Left kidney (tissue), 8 donors: ENCODE measurements at places on chromosomes 7 and 10. TPM values are rescaled to one million over a fixed set of nuclear protein-coding genes. Genes with fewer than 3 reads are reported as not detected.

- no peak for DNase-seq
Measured at GRCh38 chr10:77936697-77937567, 10.4 kb upstream of the DLG5 start.

DNA sequence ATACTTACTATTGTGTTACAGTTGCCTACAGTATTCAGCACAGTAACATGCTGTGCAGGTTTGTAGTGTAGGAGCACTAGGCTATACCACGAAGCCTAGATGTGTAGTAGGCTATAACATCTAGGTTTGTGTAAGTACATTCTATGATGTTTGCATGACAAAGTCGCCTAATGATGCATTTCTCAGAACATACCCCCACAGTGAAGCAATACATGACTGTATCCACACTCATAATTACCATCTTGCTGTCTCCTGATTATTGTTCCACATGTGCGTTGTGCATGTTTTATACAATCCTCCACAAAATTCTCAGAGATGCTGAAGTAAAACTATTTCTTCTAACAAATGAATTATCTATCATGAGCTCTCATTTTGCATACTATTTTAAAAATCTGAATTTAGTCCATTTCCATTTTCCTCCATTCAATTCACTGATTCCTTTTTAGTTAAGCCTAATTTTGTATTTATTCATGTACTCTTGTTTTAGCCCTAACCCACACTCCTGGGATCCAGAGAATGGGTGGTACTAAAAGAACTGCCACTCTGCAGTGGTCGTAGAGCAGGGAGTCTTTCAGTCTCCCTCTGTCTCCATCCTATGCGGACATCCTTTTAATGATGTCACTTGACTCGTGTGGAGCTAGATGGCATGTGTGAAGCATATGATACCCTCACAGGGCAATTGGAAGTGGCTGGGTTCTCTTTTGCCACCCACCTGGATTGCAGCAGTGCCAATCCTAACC is 67.6 kb upstream of the CAV2 start:
- no peak for DNase-seq

GRCh38 chr10:101935431-101935830 is 91.8 kb upstream of the KCNIP2 start:
- DNase-seq: no peak

DNA sequence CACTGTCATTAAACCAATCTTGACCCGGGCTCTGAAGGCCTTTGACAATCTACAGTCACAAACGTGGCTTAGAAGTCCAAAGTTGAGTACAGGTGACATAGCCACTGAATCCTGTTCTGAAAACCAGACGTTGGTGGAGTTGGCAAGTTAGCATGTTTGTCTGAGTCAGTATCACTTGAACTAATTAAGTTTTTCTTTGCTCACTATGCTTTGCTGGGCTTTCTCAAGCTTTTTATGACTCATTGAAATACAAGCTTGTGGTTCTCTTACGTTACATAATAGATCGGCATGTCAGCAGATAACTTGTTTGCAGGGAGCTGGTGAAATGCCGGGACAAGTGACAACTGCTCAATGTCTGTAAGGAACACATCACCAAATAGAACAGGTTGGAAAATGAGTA is 53.8 kb downstream of the ARL5B start:
- no peak for DNase-seq

GRCh38 chr7:157408258-157409101 is 71.7 kb downstream of the DNAJB6 start:
- no peak for DNase-seq

GRCh38 chr7:157486007-157486755 is 149.4 kb downstream of the DNAJB6 start:
- DNase-seq: no peak

DNA sequence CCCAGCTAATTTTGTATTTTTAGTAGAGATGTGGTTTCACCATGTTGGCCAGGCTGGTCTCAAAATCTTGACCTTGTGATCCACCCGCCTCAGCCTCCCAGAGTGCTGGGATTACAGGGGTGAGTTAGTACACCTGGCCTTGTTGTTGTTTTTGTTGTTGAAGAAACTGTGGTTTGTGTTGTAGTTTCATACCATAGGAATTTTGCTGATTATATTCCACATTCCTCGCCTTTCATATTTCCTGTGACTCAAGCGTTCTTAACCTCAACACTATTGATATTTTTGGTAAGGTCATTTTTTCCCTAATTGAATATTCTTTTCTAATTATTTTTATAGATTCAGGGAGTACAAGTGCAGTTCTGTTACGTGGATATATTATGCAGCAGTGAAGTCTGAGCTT is 16.7 kb downstream of the LIPF start:
- DNase-seq: no peak

DNA sequence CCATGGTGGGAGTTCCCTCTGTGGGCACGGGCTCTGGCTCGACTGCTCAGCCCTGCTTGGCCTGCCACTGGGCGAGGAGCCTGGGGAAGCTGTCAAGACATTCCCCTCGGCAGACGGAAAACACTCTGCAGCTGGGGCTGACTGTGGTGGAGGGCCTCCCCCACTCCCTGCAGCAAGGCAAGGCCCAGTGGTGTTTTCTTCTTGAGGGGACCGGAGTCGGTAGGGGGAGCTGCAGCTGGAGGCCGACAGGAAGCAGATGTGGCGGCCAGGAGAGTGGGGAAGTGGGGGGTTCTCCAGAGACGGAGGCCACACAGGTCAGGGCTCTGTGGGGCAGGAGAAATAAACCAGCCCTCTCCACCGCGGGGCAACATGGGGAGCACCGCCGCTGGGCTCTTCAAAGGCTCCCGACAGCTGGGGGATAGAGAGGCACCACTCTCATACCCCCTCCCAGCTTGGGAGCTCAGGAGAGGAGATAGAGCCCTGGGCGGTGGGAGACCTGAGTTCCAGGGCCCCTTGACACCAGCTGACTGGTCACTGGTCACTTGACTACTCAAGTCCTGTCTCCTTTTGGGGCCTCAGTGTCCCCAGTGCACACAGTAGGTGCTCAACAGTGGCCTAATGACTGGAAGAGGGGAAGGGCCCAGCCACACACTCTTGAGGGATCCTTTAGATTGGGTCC is 43.4 kb downstream of the PPIF start:
- DNase-seq: no peak

DNA sequence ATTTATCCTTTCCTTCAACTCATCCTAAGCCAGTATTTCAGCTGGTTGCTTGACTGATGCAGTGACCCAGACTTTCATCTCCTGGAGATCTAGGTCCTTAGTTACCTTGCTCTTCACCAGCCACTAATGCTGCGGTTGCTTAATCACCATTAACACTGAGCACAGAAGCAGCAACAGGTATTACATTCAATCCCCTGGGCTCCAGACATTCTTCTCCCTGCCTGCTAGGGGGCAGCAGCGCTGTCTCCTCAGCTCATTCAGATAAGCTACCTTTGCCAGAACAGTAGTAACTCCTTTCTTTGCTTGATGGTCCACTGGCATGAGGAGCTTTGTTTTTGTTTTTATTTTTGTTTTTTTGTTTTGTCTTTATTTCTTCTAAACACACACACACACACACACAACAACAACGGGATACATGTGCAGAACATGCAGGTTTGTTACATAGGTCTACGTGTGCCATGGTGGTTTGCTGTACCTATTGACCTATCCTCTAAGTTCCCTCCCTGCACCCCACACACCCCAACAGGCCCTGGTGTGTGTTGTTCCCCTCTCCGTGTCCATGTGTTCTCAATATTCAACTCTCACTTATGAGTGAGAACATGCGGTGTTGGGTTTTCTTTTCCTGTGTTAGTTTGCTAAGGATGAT is 1043.2 kb upstream of the C7orf33 start:
- DNase-seq: no peak

The NPVF gene
- polyA plus RNA-seq: not detected

The OR2A5 gene
- 0.18 TPM for polyA plus RNA-seq

The TMEM26 gene
- 9.0 TPM for polyA plus RNA-seq

The ADRB1 gene
- 0.12 TPM for polyA plus RNA-seq

The PNLIPRP2 gene
- not detected for polyA plus RNA-seq

The GPR146 gene
- polyA plus RNA-seq: 2.5 TPM

The ANAPC16 gene
- polyA plus RNA-seq: 201 TPM

The SRRM3 gene
- 2.1 TPM for polyA plus RNA-seq
